ENCODE measurements at places on chromosomes 2 and 18.

- DNase-seq = no peak
Measured at GRCh38 chr18:14093307-14093915, 38.8 kb downstream of the ZNF519 start.

DNA sequence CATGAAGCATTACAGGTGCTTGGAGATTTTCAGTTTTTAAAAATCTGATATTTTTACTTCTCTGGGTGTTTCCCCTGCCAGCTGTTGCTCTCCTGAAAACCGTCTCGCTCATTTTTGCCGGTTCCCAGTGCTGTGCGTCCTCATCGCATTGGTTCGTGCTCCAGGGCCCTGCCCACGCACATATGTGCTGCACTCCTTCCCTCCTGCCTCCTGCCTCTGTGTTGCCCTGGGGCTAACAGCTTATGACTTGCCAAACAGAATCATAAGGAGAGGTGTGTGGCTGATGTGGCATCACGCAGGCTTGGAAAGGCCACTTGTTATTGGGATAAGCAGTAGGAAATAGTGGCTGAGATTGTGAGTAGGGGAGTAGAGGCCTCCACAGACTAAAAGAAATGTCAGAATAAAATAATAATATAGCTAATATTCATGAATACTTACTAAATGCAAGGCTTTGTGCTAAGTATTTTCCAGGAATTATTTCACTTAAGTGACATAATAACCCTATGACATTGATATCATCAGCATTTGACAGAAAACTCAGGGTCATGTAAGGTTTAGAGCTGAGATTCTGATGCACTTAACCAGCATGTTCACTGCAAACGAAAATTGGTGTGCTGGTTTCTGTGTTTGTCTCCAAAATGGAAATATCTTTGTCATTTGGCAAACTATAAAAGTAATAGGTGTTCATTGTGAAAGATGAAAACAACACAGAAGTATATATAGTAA lies 53.5 kb downstream of the SLC4A1AP start:
- DNase-seq = no peak

DNA sequence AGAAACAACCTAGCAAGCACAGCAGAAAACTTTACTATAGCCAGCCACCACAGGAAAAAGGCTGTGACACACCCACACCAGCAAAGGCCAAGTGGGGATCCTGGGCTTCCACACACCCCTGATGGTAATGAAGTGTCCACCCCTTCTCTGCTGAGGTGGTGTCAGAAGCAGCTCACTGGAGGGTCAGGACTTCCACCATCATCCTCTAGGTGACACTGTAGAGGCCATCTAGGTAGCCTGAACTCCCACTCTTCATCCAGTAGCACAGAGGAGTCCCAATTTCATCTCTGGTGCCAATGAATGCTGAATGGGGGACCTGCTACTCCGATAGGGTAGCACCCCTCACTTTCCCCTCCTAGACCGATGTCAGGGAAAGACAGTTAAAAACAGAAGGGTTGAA lies 1544.4 kb downstream of the LRP1B start:
- no peak for DNase-seq

- DNase-seq = no peak
Measured at GRCh38 chr2:127034051-127034450, 72.9 kb downstream of the BIN1 start.

- DNase-seq = no peak
Measured at GRCh38 chr2:26172189-26172870, 558 bp upstream of the GAREM2 start.

- no peak for DNase-seq
Measured at GRCh38 chr18:31064130-31064529, 21.6 kb upstream of the DSC3 start.

GRCh38 chr2:147051248-147051647 lies 793.6 kb upstream of the ACVR2A start:
- no peak for DNase-seq

- no peak for DNase-seq
Measured at GRCh38 chr2:44680983-44681531, 260.4 kb upstream of the SIX3 start.

GRCh38 chr18:32010124-32010721 lies 8.4 kb upstream of the RNF125 start:
- DNase-seq = no peak

DNA sequence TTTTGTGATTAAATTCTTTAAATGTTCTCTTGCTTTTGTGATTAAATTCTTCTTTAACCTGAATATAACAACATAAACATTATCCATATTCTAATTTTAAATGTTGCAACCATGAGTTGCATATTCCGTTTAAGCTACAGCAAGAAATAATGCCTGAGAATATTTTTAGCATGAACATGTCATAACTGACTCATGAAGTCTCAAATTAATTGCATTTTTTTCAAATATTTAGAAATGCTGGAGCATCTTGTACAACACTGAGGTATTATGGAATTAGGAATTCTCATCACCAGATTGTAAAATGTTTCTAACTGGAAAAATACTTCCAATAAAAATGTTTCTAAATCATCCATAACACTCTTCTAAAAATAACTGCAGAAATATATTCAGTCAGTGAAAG lies 14.7 kb downstream of the ROCK2 start:
- DNase-seq = no peak

- DNase-seq = no peak
Measured at GRCh38 chr2:177717831-177718618, 325.5 kb downstream of the AGPS start.

DNA sequence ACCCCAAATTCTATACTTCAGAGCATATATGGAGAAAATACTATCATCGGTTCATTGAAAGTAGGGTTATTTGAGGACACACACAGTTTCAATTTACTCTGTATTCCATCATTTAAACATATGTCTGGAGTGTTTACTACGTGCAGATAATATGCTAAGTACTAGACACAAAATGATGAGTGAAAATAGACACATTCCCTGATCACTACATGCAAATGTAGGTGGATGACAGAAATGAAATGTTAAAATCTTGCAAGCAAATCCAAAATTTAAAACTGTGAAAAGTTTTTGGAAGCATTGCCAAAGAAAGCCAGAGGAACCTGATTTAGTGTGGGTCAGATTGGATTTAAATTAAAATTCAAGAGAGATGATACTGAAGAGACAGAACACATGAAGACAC lies 1106.6 kb downstream of the CBLN2 start:
- no peak for DNase-seq

GRCh38 chr2:143422681-143423080 lies 293.5 kb downstream of the ARHGAP15 start:
- DNase-seq = no peak

GRCh38 chr2:131016826-131017741 lies 76.2 kb downstream of the FAM168B start:
- no peak for DNase-seq

DNA sequence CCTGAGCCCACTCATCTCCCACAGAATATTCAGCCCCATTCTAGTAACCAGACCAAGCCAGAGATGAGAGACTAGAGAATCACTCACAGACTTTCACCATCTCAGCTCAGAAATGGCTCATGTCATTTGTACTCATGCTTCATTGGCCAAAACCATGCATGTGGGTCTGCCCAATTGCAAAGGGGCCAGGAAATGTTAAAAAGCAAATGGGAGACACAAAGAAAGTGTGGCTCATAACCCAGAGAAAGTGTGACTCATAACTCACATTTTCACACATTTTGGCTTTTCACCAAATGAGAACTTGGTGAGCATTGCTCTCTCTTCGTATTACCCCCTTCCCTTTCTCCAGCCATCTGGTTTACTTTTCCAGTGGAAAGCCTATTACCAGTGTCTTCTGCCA lies 66.2 kb downstream of the MDH1 start:
- no peak for DNase-seq
